ENCODE measurements at places on chromosomes 16 and 17.

GRCh38 chr17:50579399-50579798, 18.9 kb downstream of the CACNA1G start:
- DNase-seq: no peak

- no peak for DNase-seq
Observed at GRCh38 chr16:11752856-11753255, 10.2 kb upstream of the TXNDC11 start.

DNA sequence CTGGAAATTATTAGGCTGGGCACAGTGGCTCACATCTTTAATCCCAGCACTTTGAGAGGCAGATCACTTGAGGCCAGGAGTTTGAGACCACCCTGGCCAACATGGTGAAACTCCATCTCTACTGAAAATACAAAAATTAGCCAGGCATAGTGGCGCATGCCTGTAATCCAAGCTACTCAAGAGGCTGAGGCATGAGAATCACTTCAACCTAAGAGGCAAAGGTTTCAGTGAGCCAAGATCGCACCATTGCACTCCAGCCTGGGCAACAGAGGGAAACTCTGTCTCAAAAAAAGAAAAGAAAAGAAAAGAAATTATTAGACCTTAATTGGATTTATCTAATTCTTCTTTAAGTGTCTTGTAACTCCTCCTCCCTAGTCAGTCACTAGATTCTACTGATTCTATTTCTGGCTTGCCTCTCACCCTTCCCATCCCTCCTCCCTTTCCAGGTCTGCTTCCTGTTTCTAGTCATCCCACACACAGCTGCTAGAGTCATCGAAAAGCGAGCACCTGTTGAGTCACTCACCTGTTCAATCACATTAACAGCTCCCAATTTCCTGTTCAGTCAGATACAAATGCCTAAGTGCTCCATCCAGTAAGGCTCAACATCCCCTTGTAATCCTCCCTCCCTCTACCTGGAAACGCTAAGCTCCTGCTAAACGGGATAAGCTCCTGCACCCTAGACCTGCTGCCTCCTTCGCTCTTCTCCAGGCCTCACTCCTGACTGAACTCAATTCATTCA, 34.6 kb downstream of the ERN1 start:
- no peak for DNase-seq

GRCh38 chr17:78852709-78853121, 12.1 kb upstream of the USP36 start:
- no peak for DNase-seq
